ENCODE measurements at places on chromosomes 7 and 10.

- no peak for DNase-seq
Observed at GRCh38 chr7:33645104-33645503, 260.2 kb upstream of the BMPER start.

- no peak for DNase-seq
Observed at GRCh38 chr10:95457319-95457886, 103.8 kb downstream of the SORBS1 start.

GRCh38 chr10:19111501-19112267 lies 63.1 kb downstream of the MALRD1 start:
- DNase-seq: no peak

GRCh38 chr7:87604264-87604663 lies 3.6 kb upstream of the ABCB1 start:
- no peak for DNase-seq

GRCh38 chr7:16462431-16462889 lies 3.1 kb downstream of the SOSTDC1 start:
- DNase-seq: no peak

GRCh38 chr10:100670828-100671479 lies 74.4 kb upstream of the PAX2 start:
- DNase-seq: peak; percentile 50

- no peak for DNase-seq
Observed at GRCh38 chr10:122639801-122640200, 59.8 kb downstream of the C10orf120 start.

- no peak for DNase-seq
Observed at GRCh38 chr10:48456808-48457761, 147.8 kb downstream of the ARHGAP22 start.

All from activated T-cell treated with anti-CD3 and anti-CD28 coated beads for 24 hours (primary cell).